ENCODE measurements at places on chromosomes 11 and 22.

DNA sequence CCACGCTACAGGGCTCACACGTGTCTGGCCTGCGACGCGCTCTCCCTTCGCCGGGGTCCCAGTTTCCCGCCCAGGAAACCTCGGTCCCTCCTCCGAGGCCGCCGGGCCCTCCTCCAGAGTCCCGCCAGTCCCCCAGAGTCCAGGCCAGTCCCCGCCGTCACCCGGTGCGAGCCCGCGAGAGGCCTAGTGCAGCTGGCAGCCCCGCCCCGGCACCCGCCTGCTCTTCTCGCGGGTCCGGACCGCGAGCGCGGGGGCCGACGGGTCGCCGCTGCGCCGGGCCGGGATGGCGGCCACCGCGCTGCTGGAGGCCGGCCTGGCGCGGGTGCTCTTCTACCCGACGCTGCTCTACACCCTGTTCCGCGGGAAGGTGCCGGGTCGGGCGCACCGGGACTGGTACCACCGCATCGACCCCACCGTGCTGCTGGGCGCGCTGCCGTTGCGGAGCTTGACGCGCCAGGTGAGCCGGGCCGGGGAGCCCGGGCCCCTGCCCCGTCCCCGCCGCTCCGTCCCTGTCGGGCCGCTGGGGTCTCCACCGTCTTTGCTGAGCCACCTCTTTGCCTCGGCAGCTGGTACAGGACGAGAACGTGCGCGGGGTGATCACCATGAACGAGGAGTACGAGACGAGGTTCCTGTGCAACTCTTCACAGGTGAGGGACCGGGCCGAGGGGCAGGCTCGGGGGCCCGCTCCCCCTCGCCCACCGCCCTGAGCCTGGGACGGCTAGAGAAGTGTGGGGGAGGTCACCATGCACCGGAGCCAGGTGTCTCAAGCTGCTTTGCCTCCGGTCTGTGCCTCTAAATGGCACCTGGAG lies at the start of gene PTPMT1:
Gene PTPMT1 (plus strand): TSS at position 260 of the 809 bp plus-strand sequence. CDS start 24 bp downstream, at position 284.
- DNase-seq = peak; percentile 82

DNA sequence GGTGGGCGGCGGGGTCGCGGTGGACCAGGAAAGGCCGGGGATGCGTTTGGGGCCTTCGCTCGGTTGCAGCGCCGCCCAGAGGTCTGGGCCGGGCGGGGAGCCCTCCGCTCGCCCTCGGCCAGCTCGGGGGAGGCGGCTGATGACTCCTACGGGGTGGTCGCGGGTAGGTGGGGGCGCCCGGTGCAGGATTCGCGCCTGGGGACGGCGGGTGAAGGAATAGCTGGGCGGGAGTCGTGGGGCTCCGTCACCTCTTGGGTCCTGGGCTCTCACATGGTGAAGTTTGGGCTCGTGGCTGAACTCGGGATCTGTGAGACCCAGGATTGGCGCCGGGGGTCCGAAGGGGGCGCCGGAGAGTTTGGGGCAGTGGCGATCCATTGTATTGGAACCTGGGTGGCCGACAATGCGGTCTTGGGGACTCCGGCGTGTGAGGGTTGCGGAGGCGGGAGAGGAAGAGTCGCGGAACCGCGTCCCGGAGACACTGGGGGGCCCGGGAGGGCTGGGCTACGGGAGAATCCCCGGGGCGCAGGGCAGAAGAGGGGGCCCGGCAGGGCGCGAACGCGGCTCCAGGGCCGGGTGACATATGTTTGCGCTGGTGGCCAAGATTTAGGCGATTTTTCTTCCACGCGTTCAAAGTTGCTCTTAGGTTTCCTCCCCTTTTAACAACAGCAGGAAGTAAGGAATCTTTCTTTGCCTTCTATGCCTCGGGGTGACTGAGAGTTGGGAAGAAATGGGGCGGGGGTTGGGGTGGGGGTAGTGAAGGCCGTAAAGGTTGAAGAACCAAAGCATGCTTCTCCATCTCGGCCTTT lies 935 bp downstream of the QSER1 start:
- DNase-seq = peak; percentile 53

DNA sequence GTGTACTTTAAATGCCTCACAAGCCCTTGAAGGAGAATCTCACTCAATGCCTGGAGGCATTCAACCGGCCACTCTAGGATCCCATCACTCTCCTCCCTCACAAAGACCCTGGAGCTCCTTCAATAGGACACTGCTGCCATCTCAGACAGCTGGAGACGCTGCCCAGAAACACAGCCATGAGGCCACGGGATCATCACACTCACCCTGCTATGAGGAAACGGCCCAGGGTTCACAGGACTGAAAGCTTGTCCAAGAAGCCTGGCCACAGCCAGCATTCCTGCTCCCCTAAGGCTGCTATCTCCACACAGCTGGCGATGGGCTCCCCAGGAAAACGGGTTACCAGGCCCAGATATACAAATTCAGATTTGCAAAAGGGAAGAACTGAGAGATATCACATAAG lies 13.2 kb downstream of the CARS1 start:
- no peak for DNase-seq

DNA sequence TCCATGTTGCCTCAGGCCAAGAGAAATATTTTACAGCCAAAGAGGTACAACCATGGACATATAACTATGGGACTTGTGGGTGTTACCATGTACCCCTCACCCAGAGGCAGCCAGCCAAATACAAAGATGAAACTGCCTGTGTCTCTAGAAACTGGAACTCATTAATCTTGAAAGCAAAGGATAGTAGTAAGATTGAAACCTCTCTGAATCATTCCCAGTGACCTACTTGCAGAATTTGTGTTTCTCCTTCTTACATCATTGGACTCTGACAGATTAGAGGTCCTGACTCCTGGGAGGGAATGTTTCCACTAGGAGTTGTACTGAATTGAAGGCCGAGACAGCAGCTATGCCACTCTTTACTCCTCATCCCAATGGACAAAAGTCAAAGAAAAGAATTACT lies 257.4 kb upstream of the UBASH3B start:
- no peak for DNase-seq

- DNase-seq = no peak
These were observed 519.0 kb downstream of the TBC1D22A start for GRCh38 chr22:47281126-47282106.

GRCh38 chr11:21505070-21505469 lies 687.8 kb upstream of the ANO5 start:
- DNase-seq = no peak

DNA sequence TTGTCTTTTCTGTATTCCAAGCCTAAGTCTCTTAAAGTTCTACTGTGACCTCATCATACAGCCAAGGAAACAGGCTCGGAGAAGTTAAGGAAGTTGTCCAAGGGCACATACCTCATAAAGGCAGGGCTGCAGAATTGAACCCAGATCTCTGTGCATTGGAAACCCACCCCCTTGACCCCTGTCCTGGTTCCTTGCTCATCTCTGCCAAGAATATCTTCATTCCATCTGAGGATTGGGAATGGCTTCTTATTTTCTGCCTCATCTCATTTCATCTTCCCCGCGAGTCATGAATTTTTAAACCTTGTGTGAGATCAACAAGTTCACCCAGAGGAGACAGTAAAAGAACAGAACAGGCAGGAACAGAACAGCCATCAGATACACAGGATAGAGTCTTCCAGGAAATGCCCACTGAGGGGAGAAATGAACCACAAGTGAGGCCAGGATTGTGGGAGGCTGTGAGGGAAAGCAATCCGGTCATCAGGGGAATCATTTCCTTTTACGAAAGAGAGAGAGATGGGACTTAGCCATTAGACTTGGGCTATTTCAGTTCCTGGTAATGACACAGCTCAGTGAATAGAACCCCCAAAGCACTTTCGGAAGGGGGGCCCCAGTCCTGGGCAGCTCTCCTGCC lies 34.4 kb upstream of the LRRC10B start:
- DNase-seq = no peak

DNA sequence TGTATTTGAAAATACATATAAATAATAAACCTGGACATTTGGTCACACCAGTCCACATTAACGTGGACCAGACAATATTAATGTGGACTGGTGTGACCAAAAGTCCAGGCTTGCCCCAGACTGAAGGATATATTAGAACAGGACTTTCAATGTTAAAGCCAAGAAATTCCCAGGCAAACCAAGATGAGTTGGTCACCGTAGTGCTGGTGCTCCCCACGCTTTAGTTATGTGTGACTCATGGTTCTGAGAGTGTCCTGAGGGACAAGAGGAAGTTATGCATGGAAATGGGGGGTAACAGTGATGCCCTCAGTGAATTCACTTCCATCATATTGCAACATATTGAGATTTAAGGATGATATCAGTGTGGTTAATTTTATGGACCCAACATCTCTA lies 31.4 kb downstream of the POU2AF1 start:
- no peak for DNase-seq

DNA sequence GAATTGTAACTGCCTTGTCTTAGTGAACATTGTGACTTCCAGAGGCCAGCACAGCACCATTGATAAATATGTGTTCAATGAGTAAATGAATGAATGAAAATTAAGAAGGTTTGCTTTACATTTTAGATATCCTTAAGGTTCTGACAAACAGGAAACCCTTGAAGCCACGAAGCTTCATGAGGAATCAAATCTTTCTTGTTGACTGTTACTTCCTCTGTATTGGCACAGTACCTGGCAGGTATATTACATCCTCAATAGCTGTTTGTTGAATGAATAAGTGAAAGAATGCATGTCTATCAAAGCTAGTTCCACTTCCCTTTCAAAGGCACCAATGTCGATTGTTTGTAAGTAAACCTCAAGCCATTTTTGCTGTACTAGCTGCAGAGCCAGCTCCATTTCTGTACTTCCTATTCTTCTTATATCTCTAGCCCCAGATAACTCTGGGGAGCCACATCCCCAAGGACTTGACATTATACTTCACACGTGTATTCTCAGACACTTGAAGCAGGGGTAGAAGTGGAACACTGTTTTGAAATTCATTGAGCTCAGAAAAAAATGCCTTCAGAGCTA lies 140.3 kb upstream of the RAG2 start:
- no peak for DNase-seq

DNA sequence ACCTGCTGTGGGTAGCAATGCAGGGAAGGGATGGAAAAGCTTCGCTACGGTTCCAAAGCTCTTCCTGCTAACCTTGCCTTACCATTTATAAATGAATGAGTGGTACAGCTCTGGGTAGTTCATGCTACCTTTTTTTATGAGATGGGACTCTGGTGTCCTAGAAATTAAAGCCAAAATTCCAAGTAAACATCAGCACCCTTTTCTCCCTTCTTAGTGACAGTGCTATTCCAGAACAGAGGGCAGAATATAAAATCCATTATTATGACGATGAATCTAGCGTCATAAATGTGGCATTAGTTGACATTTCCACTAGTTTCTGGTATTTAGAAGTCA lies 447 bp upstream of the SVIP start:
- DNase-seq = no peak

DNA sequence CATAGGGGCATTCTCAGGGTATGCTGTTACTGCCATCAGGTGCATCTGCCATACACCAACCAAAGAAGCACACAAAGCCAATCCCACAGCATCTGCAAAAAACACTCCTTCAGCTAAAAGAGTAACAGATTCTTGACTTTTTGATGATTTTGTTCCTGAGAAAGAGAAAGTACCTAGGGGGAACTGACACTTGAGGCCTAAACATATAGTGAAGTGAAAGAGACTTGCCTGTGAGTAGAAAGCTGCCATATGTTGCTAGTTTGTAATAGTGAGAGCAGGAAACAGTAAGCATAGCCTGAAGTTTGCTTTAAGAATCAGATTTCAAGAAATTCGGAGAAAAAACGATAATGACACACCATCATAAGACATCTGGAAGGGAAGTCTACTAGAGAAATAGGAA lies 97.9 kb upstream of the CTSC start:
- no peak for DNase-seq

- no peak for DNase-seq
These were observed 485.9 kb downstream of the JRKL start for GRCh38 chr11:96875712-96876111.

GRCh38 chr11:46247659-46248058 lies 29.8 kb upstream of the CREB3L1 start:
- peak; percentile 78 for DNase-seq

- no peak for DNase-seq
These were observed 79.8 kb upstream of the SC5D start for GRCh38 chr11:121212536-121213361.

- DNase-seq = no peak
These were observed 156.8 kb downstream of the ST3GAL4 start for GRCh38 chr11:126512251-126512650.

- DNase-seq = peak; percentile 10
These were observed 33.8 kb downstream of the SYT13 start for GRCh38 chr11:45252134-45252856.

- peak; percentile 92 for DNase-seq
These were observed 17.5 kb downstream of the KCNJ5 start for GRCh38 chr11:128908391-128909246.

DNA sequence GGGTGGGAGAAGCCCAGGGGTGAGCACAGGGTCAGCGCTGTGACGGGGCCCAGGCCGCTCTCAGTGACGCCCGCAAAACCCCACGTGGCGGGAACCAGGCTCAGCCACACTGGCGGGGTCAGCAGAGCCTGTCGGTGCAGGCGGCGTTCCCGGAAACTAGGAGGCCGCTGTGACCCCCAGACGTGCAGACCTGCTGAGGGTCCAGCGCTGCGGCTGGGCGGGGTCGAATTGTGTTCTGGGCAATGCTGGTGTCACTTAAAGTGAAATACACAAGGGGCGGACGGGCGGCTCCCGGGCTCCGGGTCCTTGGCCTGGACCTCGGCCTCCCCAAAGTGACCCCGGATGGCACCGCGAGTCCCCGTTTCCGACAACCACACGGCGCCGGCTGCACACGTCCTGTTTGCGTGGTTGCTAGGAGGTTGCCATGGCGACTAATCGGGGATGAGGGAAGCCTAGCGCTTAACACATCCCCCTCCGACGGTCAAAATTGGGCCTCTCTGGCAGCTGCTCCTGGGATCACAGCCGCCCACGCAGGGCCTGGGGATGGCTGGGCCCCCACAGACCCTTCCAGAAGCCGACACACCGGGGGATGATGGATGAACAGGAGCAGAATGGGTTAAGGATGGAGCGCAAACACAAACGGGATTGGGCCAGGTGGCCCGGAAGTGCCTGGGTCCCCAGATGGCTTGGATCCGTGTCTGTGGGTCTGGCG lies 81.7 kb upstream of the PRR5 start:
- DNase-seq = peak; percentile 89

GRCh38 chr11:1647901-1648652 lies 18.5 kb downstream of the KRTAP5-5 start:
- DNase-seq = no peak

DNA sequence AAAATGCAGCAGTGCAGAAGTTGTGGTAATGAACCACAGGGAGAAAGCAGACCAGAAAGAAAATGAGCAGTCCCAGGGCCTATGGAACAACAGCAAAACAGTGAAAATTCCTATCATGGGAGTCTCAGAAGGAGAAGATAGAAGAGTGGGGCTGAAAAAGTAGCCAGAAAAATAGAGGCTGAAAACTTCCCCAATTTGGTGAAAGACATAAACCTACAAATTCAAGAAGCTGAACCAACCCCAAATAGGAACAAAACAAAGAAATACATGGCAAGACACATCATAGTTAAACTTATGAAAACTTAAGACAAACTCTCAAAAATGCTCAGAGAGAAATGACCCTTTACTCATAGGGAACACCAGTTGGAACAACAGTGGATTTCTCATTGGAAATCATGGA lies 11.4 kb downstream of the FGF19 start:
- no peak for DNase-seq

GRCh38 chr11:102390667-102391465 lies 43.9 kb downstream of the BIRC2 start:
- peak; percentile 61 for DNase-seq

All from NCI-H146 (cell line).